ENCODE measurements at places on chromosomes 5 and 9.

DNA sequence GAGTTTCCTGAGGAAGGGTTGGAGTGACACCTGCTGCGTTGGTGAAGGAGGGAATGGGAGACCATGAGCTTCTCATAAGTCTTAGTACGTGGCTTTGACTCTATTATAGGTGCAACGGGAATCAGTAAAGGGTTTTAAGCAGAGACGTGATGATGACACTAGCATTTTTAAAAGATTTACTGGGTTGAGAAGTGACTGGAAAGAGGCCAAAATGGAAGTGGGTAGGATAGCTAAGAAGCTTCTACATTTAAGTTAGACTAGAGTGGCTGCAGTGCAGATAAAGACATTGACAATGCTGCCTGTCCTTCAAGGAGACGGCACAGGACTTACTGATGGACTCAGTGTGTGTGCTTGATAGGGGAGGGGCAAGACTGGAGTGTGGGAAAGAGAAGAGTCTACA is 6.2 kb downstream of the GAPT start:
- no peak for DNase-seq

GRCh38 chr5:177609076-177610059 is 9.4 kb downstream of the B4GALT7 start:
- no peak for DNase-seq

DNA sequence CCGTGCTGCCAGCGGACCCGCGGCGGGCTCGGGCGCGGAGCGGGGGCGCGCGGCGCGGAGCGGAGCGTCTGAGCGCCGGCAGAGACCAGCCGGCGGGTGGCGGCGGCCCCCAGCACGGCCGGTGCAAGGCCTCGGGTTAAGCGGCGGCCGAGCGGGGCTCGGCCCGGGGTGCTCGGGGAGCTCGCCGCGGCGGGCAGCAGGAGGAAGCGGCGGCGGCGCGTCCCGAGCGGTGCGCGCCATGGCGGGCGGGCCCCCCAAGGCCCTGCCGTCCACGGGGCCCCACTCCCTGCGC is 150 bp downstream of the SNX30 start:
- DNase-seq = no peak

DNA sequence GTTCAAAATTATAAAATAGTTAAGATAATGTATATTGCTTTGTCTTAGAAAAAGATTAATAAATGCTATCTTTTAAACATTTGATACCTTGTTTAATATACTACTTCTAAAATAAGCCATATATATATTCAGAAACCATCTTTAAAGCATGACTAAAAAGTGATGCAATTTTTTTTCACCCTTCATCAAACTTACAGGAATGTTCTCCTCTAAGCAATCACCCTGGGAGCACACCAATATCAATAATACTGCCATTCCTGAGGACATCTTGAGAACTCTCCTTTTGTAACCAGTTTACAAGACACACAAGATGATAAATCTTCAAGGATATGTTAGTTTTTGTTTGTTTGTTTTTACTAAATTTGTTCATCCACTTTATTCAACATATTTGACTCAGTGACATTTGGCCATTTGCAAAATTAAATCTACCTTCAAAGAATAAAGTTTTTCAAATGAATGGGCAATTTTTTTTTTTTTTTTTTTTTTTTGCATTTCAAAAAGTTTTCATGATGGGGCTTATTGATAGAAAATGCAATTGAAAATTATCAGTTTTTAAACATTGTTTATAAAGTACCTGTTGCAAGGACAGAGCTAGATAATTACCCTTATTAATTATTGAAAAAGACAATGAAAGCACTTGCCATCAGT is 17.2 kb downstream of the FOXD1 start:
- DNase-seq = no peak

GRCh38 chr9:69675563-69675962 is 3.4 kb upstream of the APBA1 start:
- no peak for DNase-seq

- no peak for DNase-seq
Observed at GRCh38 chr9:125629446-125629845, 77.6 kb downstream of the MAPKAP1 start.

DNA sequence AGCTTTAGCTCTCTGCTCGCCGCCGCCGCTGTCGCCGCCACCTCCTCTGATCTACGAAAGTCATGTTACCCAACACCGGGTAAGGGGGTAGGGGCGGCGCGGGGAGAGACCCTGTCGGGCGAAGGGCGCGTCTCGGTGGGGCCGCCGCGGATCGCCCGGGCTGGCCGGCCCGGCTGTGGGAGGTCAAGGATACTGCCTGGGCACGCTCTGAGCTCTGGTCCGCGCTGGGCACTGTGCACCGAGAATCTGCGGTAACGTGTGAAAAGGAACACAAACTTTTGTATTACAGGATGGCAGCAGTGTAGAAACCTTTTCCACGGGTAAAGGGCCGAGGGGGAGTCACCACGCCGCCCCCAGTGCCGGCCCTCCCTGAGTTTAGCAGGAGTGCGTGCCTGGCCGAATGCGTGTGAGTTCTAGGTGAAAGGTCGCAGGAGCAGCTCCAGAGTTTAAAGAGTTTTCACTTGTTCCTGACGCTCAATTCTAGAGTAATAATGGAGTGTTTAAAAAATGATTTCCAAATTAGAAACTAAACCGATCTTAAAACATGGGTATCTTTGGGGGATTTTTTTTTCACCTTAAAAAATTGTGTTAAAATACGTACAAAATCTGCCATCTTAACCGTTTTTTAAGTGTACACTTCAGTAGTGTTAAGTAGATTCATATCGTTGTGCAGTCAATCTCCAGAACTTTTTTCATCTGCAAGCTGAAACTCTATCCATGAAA is at the start of gene HSDL2:
TSS of gene HSDL2 (plus strand) at position 7 of the 723 bp plus-strand sequence. CDS start at position 63, 56 bp downstream.
- DNase-seq = no peak

DNA sequence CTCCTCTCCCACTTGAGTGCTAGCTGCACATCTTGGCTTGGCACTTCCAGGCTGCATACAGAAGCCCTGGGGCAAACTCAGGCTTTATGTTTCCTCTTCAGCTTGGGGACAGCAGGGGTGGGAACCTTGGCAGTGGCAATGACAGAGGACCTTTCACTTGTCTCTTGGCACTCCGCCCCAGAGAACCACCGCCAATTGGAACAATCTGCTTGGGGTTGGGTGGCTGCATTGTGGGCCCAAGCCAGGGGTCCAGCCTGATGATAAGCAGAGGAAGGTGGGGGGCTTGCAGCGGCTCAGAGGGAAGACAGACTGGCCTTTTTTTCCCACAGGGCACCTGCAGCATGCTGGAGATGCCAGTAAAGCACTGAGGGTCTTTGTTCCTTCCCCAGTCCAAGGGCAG is 179.0 kb upstream of the NMUR2 start:
- DNase-seq = peak; percentile 23

DNA sequence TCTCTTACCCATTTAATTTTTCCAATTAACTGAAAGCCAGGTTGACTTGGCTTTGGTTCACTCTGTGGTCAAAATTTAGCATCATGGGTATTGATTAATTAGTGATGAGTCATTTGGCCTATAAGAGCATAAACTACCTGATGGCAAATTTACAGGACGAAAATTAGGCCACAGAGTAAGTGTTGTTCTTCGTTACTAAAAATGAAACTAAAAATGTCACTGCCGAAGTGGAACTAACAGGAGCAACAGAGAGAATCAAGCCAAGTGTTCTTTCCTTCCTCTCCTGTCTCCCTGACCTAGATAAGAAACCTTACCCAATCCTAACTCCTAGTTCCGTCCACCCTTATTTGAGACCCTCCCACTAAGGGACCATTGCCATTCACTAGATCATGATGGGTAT is 176.9 kb downstream of the RAB3C start:
- DNase-seq = peak; percentile 13

- DNase-seq = peak; percentile 11
Observed at GRCh38 chr5:23507278-23507685, at the start of gene PRDM9. Gene PRDM9, plus strand, starts transcription at chr5:23507609. Its CDS starts 1,425 bp downstream, at chr5:23509034.

DNA sequence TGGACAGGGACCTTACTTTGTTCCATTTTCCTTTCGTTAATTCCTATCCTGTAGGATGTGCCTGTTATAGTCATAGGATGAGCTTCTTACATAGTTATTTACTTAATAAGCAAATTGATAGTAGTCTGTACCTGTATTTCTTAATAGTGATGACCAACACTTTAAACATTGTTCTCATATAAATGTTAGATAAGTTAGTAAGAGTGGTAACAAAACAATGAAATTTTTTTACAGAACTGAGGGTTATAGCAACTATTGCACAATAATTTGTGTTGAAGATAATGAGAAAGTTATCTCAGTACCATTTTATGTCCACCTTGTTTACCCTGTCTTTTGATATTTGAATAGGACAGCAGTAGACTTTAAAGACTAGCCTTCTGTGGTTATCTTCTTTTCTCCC is 162.9 kb upstream of the ELL2 start:
- no peak for DNase-seq

All from Ammon's horn (tissue), 1 donor.